ENCODE measurements at places on chromosomes 4 and X.

DNA sequence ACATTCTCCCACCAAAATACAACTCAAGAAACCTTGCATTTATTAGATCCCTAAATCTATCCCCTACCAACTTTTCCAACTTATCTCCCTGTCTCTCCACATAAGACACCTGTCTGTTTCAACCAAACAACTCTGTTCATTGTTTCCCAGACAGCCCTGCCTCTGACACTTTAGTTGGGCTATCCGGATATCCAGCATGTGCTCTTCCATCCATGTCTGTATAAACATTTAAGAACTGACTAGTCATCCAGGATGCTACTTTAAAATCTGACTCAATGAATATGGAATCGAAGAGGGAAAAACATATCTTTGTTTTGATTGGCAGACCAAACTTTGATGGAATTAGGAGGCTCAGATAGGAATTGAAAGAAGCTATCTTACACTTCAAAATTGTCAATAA is 143.2 kb upstream of the DCAF8L1 start:
- no peak for DNase-seq

DNA sequence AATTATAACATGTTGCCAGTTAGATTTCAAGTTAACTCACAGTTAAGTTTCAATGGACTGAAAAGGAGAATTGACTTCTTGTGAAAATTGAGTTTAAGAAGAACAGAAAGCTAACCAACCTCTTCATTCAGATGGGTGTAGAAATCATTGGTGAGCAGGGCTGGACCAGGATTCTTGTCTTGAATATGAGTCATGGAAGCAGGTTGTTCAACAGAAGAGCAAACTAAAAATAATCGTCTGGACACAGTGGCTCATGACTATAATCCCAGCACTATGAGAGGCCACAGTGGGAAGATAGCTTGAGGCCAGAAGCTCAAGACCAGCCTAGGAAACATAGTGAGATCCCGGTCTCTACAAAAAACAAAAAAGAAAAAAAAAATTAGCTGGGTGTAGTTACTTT is 98.2 kb downstream of the ARSJ start:
- DNase-seq = no peak

- DNase-seq = peak; percentile 34
Measured at GRCh38 chr4:118279920-118280432, 72.8 kb downstream of the PRSS12 start.

DNA sequence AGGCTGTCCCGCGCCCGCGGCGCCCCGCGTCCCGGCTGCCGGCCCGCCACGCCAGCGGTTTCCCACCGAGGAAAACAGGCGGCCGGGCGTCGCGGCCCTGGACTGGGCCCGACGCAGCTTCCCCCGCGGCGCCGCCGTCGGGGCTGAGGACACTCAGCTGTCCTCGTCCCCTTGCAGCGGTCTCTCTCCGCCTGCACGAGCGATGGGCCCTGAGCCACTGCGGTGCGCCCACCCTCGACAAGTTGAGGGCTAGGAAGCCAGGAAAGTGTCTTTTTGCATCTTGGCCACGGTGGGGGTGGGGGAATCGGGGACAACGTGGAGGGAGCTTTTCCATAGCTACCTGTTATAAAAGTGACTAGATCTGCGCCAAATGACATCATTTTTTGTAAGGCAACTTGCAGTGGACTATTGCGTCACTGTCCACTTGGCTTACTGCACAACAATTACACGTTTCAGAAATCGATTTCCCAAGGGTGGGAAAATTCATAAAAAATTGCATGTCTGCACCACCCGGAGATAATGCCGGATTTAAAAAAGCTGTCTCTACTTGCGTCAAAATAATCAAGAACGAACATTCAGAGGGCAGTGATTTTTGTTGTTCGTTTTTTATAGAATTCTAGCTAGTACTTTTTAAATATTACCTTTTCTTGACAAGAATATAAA is 1.1 kb downstream of the KLHL15 start:
- DNase-seq = peak; percentile 48

DNA sequence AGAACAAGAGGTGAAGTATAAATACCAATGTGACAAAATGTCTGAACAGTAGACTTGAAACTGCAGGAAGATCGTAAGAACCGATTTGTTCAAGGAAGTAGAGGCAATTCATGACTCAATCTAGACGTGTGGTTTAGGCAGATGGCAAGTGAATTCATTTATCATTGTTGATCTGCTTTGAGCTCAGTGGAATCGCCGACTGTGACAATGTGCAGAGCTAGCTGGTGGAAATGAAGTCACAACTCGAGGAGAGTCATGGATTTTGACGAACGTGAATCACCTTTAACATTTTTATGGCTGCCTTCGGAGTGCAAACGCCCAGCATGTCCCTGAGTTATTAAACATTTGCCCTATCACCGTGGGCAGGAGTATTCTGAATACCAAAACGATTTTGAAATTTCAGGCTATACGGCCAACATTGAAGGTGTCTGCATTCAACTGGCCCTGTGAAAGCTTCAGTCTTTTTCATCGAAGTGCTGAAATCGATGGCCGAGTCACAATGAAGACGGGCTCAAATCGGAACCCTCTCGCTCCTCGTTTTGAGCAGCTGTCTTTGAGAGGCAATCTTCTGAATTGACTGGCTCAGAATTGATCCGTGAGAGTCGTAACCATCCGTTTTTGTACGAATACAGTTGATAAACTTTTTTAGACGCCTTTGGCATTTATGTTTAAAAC is 689 bp upstream of the OGT start:
- DNase-seq = peak; percentile 73

DNA sequence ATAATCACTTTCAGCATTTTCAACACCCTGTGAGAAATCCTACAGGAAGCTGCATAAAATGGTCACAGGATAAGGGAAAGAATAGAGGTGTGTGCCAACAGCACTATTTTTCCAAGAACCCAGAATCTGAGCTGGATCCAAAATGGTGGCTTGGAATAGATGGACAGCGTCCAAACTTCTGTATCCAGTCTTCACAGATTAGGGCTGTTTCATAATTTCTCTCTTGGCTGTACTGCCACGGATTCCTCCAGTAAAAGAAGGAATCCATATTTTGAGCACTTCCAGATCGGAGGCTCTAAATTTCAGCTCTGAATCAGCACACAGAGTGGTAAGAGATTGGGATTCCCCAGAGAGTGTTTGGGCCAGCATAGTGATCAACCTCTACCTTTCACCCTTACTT is 12.2 kb downstream of the MAOB start:
- no peak for DNase-seq

- no peak for DNase-seq
Measured at GRCh38 chrX:32804034-32804433, 407.3 kb downstream of the DMD start.

- no peak for DNase-seq
Measured at GRCh38 chr4:26503844-26504243, 13.6 kb upstream of the CCKAR start.

- no peak for DNase-seq
Measured at GRCh38 chrX:142040906-142041305, 137.2 kb downstream of the MAGEC1 start.

DNA sequence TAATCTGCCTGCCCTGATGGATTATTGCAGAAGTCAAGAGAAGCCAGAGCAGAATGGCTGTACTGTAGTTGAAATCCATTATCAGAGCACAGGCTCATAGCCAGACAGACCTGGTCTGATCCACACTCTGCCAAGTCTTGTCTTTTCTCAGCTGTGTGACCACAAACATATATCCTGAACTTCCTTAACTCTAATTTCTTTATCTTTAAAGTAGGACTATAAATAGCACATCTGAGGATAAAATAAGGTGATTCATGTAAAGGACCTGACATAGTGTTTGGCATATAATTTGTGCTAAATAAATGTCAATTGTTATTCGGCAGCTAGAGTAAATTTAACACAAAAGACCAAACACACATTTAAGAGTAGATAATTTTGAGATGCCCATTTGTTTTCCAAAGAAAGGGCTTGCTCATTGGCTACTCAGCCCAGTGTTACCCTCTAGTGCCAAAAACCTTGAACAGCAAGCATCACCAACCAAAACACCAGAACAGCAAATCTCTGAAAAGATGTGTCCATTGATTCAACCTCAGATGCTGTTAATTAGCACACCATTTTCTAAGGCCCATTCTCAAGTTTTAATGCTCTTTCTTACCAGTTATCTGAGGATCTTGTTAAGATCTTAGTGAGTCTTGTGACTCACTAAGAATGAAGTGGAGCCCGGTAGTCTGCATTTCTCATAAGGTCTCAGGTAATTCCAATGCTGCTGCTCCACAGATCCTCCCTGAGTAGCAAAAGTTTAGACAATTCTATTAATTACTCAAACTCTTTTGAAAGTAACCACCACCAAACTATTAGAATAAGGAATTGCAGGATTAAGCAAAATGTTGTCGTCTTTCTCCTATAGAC is 108.8 kb downstream of the HHIP start:
- DNase-seq = peak; percentile 22

- no peak for DNase-seq
Measured at GRCh38 chrX:10939424-10939823, 171.7 kb upstream of the HCCS start.

- peak; percentile 12 for DNase-seq
Measured at GRCh38 chrX:119028733-119029330, 44.0 kb upstream of the CT47C1 start.

DNA sequence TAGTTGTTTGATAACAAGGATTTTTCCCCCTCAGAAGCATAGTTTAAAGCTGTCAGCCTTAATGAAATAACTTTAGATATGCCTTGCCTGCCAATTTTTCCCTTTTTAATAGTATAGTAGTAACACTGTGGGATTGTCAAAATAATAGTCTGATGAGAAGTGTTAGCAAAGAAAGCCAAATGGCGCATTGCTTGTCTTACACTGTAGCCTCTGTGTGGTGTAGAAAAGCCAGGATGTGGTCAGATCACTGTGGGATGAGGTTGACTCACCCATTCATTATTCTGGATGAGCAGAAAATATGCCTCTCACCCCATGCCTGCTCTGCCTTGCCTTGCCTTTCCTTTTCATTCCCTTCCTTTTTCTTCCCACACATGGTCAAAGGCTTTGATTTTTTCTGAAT is 257.8 kb upstream of the NRK start:
- DNase-seq = no peak

GRCh38 chrX:118174516-118175098 is 58.0 kb upstream of the KLHL13 start:
- DNase-seq = no peak

- no peak for DNase-seq
Measured at GRCh38 chr4:155597933-155598451, 68.7 kb upstream of the GUCY1A1 start.

GRCh38 chrX:129655547-129656249 is 942 bp upstream of the APLN start:
- no peak for DNase-seq

- DNase-seq = no peak
Measured at GRCh38 chr4:8488791-8489369, 48.3 kb downstream of the TRMT44 start.

DNA sequence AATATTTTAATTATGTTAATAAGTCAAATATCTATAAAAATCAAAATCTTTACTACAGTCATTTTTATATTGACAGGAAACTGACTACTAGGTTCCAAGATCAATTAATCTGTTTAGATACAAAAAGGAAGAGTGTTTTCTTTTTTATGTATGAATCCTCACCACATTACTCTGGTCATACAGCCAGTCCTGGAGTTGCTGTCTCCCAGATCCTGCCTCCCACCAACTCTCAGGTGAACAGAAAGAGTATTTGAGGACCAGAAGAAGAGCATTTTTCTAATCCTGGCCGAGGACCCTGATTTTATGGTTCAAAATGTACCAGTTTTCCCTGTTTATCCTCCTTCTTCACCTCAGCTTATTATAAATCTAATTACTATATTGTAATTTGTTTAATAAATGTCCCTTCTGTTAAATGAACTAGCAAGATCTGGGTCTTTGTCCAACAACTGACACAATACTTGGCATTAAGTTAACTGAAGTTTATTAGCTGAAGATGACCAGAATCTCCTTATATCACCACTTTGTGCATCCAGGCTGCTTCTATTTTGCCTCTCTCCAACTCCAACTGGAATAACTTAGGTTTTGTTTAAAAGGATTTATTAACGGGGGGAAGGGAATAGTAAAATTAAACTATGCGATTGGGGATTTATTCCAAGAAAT is 224.4 kb upstream of the PCDH7 start:
- no peak for DNase-seq

DNA sequence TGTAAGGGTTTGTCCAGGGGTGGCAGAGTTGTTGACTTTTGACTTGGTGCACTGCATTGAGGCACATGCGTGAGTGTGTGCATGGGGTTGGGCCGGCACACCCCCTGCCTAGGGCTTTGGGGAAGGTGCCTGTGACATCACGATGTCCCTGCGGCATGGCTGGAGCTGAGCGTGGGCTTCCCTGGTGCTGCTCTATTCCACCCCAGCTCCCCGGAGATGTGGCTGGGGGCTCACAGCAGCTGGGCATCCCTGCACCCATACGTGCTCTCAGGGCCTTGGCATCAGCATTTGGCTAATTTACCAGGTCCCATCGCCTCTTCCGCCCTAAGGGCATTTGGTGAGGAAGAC is 5.7 kb downstream of the PSAPL1 start:
- no peak for DNase-seq

DNA sequence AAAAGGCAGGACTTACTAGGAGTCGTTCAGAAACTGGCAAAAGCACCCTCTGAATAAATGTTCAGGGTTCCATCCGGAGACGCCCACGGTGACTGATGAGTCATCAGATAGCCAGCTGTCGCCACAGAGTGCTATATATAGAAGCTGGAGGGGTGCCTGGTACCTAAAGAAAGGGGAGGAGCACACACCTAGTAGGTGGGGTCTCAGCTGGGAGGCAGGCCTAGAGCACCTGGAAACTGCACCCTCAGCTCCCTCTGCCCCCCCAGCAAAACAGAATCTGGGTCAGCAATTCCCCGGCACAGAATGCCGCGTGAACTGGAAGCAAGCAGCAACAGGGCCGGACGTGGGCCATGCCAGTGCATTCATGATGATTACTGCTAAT is 242.0 kb downstream of the BCOR start:
- peak; percentile 76 for DNase-seq

DNA sequence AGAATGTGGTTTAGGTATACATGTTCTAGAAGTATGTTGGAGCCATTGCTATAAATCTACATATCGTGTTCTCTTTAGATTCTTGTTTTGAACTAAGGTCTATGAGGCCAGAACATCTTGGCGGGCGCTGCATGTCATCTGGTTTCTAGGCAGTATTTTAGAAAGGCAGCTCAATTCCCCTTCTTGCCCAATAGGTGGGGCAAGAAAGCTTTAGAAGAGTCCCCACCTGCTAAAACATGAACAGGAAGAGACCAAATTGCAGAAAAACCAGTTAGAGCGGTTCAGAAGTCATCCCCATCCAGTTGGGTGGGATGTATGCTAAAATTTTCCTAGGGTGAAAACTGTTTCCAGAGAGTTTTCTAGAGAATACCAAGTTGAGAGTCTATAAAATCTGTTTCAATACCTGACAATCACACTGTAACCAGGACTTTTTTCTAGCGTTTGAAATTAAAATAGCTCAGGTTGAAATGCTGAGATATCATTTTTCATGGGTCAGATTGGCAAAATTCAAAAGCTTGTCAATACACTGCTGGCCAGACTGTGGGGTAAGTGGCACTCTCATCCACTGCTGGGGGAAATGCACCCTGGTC is 17.5 kb upstream of the SH3KBP1 start:
- peak; percentile 78 for DNase-seq

GRCh38 chr4:101039367-101039766 is 308.0 kb downstream of the PPP3CA start:
- no peak for DNase-seq

GRCh38 chr4:108055787-108056186 is 66.1 kb downstream of the HADH start:
- DNase-seq = no peak

GRCh38 chr4:10758906-10759305 is 74.3 kb upstream of the CLNK start:
- DNase-seq = no peak

GRCh38 chr4:75930152-75930551 is 10.7 kb downstream of the NAAA start:
- no peak for DNase-seq

GRCh38 chrX:132169554-132169953 is 41.7 kb upstream of the FRMD7 start:
- DNase-seq = no peak
